ENCODE measurements at places on chromosomes 3 and 15.

DNA sequence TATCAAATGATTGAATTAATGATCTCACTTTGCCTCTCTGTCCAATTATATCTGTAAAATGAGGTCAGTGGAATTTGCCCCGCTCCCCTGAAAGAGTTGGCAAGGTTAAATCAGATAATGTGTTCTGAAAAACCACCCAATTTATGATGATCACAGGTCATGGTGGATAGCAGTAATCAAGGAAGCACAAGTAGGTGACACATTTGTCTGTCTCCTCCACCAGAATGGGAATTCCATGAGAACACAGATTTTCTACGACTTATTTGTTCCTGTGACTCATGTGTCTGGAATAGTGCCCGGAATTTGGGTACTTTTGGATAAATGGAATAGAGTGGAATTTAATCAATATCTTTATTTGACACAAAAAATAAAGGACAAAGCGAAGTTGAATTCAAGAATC is 220.9 kb upstream of the SUCLG2 start:
- no peak for DNase-seq

- peak; percentile 66 for DNase-seq
Observed at GRCh38 chr15:89492111-89492641, 4.2 kb downstream of the RHCG start.

DNA sequence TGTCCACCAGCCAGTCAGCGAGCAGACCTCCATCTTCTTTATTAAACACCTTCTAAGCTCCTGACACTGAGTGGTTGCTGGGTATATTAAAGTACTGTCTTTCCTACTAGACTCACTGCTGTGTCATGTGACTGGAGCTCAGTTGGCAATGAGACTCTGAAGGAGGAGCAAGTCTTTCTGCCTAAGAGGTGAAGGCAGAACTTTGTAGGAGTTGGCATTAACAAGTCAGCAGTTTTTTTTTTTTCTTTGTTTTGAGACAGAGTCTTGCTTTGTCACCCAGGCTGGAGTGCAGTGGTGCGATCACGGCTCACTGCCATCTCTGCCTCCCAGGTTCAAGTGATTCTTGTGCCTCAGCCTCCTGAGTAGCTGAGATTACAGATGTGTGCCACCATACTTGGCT is 62.2 kb downstream of the ABHD5 start:
- DNase-seq = no peak

DNA sequence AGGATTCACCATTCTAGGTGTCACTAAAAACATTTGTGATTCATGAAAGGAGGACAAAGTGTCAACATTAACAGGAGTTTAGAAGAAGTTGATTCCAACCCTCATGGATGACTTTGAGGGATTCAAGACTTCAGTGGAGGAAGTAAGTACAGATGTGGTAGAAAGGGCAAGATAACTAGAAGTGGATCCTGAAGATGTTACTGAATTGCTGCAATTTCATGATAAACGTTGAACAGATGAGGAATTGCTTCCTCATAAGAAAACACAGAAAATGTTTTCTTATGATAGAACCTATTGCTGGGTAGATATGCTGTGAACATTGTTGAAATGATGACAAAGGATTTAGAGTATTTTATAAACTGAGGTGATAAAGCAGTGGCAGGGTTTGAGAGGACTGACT is 23.5 kb upstream of the ATP2C1 start:
- no peak for DNase-seq

Data from coronary artery (tissue), 2 donors.